EL (cell line): ENCODE measurements at places on chromosomes 4 and X.

DNA sequence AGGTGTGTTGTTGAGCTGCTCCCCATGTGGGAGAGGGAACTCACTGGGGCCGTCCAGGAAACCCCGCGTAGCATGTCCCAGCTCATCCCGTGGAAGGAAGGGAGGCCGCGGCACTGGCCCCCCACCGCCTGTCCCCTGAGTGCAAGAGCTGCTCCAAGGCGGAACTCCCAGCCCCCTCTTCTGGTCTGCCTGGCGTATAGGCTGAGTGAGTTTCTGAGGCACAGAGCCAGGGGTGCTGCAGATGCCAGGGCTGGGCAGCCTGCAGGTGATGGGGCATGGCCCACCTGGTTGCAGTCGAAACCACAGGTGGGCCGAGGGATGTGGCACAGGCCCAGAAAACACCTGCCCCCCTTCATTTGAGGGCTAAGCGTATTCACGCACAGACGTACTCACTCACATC, 49.6 kb downstream of the ABLIM2 start:
- no peak for DNase-seq

DNA sequence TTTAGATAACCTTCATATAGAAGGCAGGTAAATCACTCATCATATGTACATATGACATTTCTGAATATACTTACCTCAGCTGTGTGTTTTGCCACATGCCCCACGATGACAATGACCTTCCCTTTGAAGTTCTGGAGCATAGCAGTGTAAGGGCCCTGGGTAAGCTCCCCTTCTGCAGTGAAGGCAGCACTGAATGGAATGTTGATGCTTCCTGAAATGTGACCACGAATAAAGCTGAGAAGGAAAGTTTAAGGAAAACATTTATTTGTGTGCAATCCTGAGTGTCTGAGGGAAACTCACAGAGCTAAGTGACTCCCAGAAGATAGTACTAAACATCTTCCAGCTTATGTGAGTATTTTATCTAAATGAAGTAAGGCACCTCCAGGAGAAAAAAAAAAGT, 200.1 kb downstream of the NPNT start:
- DNase-seq, result peak; percentile 23

DNA sequence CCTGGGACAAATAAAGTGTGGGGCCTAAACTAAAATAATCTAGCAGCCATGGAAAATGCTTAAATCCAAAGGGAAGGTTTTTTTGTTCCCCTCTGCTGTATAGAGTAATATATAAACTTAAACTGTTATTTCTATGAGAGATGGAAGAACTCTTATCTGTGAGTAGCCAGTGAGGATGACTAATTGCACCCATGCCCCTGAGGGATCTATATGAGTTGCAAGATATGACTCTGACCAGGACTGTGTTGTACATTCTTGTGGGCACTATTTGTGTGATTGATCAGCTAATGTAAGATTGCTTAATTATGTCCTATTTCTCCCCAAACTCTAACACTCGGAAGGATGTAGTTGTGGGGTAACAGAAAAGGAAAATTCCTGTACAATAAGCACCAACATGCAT, 35.2 kb upstream of the AMBN start:
- DNase-seq, result peak; percentile 46

- no peak for DNase-seq
Measured at GRCh38 chr4:115969756-115970155, 856.3 kb upstream of the NDST4 start.

DNA sequence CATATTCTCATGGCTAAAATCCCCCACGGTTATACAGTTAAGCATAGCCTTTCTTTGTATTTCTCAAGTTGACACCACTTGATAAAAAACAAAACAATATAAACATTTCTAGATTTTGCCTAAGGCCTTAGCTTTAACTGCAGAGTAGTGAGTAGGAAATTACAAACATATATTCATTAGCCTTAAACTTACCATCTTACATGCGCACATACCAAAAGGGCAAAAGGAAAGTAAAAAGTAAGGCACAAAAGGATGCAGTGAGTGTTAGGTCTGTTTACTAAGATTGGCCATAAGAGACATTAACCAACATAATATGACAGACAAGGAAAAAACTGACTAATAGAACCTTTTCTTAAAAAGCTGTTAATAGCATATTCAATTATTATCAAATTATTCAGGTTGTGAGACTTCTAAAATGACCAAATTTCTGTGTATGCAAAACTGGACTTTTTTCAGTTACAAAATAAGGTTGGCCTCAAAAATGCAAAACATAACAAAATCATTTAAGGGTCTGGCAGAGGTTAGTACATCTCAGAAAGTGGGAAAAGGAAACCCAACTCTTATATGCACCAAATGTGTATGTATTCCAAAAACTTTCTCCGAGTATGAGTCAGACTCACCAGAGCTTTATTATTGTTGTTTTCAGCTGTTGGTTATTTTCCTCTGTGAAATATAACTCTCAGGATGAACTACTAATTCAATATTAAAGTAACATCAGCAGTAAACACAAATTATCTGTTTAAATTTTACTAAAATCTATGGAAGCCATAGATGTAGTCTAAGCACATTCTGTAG, 39.9 kb downstream of the SEPSECS start:
- DNase-seq, result no peak

DNA sequence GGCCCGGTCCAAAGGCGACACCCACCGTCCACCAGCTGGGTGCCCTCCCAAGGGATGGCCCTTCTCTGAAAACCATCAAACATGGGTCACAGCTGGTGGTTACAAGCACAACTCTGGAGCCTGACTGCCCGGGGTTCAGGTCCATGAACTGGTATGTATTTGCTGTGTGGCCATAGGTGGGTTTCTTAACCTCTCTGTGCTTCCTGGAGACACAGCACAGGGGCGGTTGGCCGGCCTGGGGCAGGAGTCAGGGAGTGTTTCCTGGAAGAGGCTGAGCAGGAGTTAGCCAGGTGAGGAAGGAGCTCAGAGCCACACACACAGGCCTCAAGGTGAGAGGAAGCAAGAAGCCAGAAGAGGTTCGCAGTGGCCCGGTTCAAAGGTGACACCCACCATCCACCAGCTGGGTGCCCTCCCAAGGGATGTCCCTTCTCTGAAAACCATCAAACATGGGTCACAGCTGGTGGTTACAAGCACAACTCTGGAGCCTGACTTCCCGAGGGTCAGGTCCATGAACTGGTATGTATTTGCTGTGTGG, 243.7 kb upstream of the PSAPL1 start:
- no peak for DNase-seq

- DNase-seq, result no peak
Measured at GRCh38 chr4:142778900-142779299, 67.2 kb downstream of the INPP4B start.

GRCh38 chr4:88779431-88779830, 81.8 kb upstream of the NAP1L5 start:
- DNase-seq, result peak; percentile 18

DNA sequence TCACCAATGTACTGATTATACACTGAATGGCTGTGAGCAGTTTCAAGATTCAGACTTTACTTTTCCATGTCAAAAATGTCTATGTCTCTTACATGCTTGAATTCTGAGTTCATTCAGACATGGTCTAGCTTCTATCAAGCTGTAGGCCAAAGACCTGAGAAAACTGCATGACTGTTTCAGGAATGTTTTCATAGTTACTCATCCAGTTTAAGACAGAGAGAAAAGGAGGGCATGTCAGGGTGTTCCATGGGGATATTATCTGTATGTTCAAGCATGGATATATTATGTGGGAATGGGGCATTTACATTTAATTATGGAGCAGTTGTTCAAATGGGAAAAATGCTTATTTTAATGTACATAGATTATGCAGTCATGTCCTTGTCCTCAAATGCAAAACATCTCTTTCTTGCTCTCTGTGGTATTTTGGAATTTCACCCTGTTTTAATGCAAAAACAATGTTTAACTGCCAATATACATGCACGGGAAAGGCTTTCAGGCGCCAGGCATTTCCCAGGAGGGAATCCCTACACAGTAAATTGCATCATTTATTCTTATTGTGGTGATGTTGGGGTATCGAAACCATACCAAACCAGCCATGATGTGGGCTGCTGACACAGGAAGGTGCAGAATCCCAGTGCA, 429.1 kb upstream of the INTU start:
- DNase-seq, result peak; percentile 67

GRCh38 chr4:19910861-19911525, 340.7 kb upstream of the SLIT2 start:
- DNase-seq, result no peak

GRCh38 chr4:143412420-143412758, 75.7 kb downstream of the GAB1 start:
- no peak for DNase-seq

DNA sequence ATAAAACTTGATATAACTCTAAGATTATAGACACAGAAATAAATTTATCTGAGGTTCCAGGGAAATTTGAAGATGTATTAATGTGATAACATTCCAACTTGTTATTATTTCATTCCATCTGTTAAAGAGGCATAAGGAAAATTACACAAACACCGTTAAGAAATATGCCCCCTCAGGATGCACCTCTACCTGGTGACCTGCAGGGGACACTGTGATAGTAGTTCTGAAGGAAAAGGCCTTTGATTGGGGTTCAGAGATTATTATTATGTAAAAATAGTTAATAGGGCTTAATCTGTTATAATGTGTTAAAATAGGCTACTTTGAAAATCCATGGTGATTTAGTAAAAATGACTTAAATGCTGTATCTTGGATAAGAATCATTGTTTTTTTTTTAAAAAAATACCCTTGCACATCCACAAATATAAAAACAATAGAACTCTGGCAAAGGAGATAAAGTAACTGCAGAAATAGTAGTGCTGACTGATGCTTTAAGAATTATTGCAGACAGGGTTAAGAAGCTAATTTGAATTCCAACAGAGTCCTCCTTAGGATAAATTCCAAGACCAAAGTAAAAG, 6.1 kb upstream of the ABRAXAS1 start:
- DNase-seq, result peak; percentile 31

- no peak for DNase-seq
Measured at GRCh38 chrX:106919932-106920452, at the start of gene CLDN2. Gene CLDN2 (plus strand): TSS chrX:106920402. CDS start chrX:106928229, 7,827 bp downstream.

DNA sequence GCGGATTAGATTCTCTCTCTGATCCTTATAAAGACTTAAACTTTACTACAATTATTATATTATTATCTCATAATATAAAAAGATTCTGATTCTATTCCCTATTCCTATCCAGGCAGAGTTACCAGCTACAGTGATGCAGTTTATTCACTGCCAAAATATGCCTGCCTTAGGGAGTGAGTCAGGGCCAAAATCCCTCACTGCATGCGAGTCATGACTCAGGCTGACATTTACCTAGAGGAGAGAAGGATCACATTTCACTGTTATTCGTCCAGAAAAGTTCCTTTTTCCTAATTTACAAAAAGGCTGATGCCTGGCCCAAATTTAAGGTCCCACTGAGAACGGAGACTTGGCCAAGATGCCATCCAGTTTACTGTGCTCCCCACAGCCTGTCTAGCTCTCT, 168.5 kb upstream of the LDB2 start:
- peak; percentile 92 for DNase-seq

- DNase-seq, result no peak
Measured at GRCh38 chrX:25941087-25941486, 197.1 kb upstream of the MAGEB18 start.

DNA sequence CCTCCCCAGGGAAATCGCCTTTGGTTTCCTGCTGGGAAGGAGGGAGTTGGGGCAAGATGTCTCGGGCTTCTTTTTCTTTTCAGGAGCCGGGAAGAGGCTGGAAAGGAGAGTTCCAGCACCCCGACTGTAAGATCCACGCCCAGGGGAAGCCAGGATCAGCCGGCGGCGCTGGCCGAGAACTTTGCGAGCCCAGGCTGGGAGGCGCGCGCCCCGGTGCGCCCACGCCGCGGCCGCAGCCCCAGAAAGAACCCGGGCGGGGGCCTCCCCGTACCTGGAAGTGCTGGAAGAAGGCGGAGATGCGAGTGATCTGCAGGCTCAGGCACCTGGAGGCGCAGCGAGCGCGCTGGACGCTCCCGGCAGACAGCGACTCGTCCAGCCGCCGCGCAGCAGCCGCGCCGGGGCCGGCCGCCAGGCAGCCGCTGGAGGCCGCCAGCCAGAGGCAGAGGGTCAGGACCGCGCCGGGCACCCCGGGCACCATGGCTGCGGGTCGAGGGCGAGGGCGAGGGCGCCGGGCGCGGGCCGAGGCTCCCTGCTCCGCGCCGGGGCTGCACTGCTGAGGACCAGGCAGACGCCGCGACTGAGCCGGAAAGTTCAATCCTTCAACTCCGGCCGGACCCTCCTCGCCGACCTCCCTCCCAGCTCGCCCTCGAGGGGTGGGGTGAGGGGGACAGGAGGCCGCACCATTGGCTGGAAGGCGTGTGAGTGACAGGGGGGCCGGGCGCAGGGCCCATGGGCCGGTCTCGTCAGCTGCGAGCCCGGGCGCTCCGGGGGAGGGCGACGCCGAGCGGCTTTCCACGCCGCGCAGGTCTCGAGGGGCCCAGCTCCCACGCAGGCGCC, at the start of gene ANOS1:
TSS of gene ANOS1 (minus strand) at position 579 of the 837 bp plus-strand sequence. CDS start at position 478, 101 bp downstream.
- DNase-seq, result peak; percentile 41

DNA sequence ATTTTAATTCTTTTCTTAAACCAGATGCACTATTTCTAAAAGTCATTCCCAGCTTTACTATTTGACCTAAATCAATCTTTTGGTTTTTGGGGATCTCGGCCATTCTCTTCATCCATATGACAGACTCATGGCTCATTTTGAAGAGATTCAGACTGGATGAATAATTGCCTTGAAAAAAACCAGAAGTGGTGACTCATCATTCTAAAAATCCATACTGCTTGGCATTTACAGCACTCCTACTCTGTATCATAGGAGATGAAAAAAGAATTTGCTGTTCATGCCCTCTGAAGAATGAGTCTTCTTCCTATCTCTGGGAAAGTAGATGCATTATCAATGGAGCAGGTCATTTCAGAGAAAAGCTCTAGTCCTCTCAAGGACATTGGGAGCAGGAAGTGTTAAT, 220.5 kb upstream of the RPS6KA3 start:
- DNase-seq, result peak; percentile 52

DNA sequence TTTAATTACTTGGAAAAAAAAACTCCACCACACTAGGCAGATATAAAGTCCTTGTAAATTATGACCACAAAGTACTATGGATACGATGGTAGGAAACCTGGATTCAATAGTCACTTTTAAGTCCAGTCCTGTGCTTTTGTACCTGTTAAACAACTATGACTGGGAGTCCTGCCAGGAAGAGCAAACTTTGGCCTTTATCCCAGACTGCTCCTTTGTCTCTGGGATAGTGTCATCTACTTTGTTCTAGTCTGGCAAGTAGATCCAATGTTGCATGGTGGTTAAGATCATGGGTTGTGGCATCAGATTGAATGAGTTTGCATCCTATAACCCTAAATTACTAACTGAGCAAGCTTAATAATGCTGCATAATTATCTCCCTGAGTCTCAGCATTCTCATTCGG, 175.3 kb upstream of the FGF13 start:
- DNase-seq, result no peak

GRCh38 chrX:86171366-86171765, 23.1 kb downstream of the DACH2 start:
- peak; percentile 13 for DNase-seq

GRCh38 chr4:81946996-81947395, 426.8 kb downstream of the HNRNPD start:
- no peak for DNase-seq

- DNase-seq, result no peak
Measured at GRCh38 chr4:35879479-35879878, 364.8 kb downstream of the ARAP2 start.
